Keratinocyte (primary cell): ENCODE measurements at places on chromosomes 3 and 15.

GRCh38 chr3:144308396-144308795 lies 336.8 kb downstream of the DIPK2A start:
- DNase-seq: no peak

DNA sequence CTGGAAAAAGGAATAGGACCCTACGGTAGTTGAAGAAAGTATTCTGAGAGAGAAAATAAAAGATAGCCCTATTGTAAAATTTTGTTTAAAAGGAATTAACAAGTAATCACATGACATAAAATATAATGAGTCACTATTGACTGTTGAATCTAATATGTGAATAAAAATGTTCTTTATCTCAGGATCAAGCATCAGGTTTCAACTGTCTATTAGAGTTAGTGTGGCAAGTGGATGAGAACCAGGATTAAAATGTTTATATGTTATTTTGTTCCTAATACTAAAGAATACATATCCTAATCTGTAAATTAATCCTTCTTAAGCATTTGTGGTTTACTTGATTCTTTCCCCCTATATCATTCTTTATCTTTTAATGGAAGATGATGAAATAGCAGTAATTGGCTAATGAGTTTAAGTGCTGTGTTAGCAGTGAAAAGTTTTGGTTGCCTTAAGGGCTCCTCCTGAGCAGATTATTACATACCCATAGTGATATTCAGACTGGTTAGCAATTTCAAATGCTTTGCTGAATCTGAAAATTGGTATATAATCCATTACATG lies 101.8 kb upstream of the BCHE start:
- DNase-seq: no peak

DNA sequence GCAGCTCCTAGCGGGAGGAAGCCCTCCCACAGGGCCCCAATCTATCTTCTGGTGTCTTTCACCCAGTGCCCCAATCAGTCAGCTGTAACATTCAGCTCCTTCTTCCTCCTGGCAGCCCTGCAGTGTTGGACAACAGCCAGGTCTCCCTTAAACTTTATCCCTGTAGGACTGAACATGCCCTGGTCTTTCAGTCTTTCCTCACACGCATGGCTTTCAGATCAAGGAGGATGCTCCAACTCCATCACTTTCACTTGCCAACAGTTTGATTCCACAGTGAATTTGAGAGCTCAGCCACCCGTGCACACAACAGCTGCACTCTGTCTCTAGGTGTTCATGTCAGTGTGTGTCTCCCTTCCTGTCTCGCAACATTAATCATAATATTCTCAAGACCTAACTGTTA lies 28.5 kb upstream of the LRRC34 start:
- DNase-seq: no peak

DNA sequence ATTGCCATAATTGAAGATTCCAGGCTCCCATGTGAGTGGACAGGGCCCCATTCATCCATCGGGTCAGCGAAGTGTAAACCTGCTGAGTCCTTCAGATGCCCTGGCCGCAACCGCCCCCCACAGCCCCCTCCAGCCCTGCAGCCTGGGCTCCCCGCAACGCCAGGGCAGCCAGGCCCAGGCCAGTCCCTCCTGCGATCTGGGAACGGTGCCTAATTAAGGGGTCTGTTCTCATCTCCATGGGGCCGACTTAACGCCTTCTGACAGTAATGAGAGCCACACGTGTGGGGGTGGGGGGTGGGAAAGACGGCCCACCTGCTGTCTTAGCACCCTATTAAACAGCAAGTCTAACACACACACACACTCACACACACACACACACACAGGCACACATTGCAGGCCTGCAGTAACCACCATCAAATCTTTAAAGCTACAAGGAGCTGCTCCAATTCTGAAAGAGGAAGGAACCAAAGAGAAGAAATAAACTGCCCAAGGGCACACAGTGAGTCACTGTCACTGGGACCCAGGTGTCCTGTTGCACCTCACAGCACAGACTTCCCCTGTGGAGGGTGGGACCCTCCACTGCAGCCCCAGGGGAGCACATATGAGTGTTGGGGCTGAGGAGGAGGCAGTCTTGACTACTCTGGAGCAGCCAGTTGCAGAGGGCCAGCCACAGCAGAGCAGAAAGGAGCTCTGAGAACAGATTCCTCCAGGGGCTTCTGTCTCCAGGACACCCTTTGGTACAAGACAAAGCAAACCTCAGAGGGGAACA lies 31.8 kb upstream of the HES1 start:
- DNase-seq: no peak

- DNase-seq: no peak
Observed at GRCh38 chr15:59516655-59517461, 78.9 kb downstream of the FAM81A start.

- DNase-seq: no peak
Observed at GRCh38 chr3:152185891-152186630, 82.7 kb upstream of the MBNL1 start.

- no peak for DNase-seq
Observed at GRCh38 chr3:127755305-127755681, 67.0 kb downstream of the MGLL start.

- DNase-seq: no peak
Observed at GRCh38 chr3:2603692-2604289, 505.1 kb downstream of the CNTN4 start.

- no peak for DNase-seq
Observed at GRCh38 chr3:27310688-27311087, 58.5 kb downstream of the NEK10 start.

DNA sequence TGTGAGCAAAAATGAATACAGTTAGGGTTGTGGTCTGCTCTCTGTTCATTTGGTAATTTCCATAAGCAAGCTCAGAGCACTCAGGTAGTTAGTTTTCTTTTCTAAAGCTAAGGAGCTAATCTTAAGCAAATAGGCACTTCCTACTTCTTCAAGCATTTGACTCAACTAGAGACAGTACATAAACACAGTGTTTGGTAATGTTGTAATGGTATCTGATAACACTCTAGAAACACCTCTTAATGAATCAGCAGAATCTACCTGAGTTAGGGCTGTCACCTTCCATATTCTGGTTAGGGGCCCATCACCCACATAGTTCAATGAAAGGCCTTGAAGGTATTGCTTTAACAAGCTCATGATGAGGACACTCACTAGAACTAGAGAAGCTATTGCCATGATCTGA lies 83.1 kb downstream of the PLCH1 start:
- DNase-seq: no peak

- DNase-seq: no peak
Observed at GRCh38 chr3:184559336-184559735, 2.2 kb upstream of the EPHB3 start.

GRCh38 chr3:32411442-32411841 lies 19.8 kb downstream of the CMTM7 start:
- DNase-seq: no peak
